ENCODE measurements at places on chromosomes 11 and 22.

- no peak for DNase-seq
These were observed 16.4 kb upstream of the MMP7 start for GRCh38 chr11:102546923-102547471.

GRCh38 chr11:76831686-76832310, 28.9 kb upstream of the ACER3 start:
- no peak for DNase-seq

DNA sequence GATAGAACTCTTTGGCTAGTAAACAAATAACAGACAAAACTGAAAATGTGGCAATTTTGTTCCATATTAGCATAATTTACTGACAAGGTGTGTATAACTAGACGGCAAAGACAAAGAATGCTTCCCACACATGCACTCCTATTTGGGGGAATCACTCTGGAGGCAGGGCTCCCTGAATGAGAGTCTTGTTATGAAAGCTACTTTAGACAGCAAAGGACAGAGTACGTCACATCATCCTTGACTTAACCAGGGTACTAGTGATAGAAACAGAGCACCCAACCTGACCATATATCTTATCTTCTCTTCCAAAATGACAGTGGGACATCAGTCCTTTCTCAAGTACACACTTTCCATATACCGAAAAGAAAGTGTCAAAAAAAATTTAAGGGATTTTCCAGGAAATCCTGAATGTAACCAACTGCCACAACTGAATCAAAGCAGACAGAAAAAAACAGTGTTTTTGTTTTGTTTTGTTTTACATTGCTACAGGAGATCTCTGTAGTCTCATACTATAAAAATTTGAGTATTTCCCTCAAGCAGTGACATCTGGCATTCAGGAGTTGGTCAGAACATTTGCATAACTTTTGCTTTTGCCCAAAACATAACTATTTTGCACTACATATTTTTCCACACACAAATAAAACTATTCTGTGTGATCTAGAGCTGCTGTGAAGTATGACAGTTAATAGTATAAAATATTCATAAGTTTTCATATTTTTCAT, 98.9 kb downstream of the ARHGAP20 start:
- DNase-seq, result no peak

- DNase-seq, result no peak
These were observed 6.2 kb downstream of the DUSP8 start for GRCh38 chr11:1565904-1566247.

GRCh38 chr11:96484361-96484760, 94.5 kb downstream of the JRKL start:
- DNase-seq, result no peak

GRCh38 chr11:85855341-85855656, at the start of gene CCDC83:
CCDC83 (plus strand) TSS chr11:85855383; CDS start chr11:85865124, 9,741 bp downstream.
- DNase-seq, result no peak

GRCh38 chr11:77211594-77212251, 83.7 kb downstream of the MYO7A start:
- DNase-seq, result no peak

DNA sequence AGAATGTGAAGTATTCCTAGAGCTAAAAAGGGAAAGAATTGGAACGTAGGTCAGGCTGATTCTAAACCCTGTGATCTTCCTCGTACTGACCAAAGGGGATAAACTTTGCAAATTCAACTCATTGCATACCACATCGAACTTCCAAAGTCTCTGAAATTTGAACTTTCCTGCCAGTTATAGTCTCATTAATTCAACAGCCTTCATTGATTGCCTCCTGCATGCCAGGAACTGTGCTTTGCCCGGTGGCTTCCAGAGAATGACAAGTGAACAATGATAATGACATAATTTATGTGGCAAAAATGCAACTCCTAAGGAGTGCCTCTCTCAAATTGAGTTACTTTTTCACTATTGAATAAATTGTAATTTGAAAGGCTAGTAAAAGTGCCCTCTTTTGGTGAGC, 107.7 kb upstream of the LDLRAD3 start:
- DNase-seq, result no peak

- DNase-seq, result no peak
These were observed 15.5 kb downstream of the NTM start for GRCh38 chr11:131385763-131386390.

GRCh38 chr11:19344661-19345518, 104.1 kb upstream of the E2F8 start:
- DNase-seq, result peak; percentile 90

GRCh38 chr11:88583251-88583650, 245.7 kb upstream of the CTSC start:
- no peak for DNase-seq

- DNase-seq, result no peak
These were observed 7.0 kb downstream of the KIRREL3 start for GRCh38 chr11:126993599-126993998.

DNA sequence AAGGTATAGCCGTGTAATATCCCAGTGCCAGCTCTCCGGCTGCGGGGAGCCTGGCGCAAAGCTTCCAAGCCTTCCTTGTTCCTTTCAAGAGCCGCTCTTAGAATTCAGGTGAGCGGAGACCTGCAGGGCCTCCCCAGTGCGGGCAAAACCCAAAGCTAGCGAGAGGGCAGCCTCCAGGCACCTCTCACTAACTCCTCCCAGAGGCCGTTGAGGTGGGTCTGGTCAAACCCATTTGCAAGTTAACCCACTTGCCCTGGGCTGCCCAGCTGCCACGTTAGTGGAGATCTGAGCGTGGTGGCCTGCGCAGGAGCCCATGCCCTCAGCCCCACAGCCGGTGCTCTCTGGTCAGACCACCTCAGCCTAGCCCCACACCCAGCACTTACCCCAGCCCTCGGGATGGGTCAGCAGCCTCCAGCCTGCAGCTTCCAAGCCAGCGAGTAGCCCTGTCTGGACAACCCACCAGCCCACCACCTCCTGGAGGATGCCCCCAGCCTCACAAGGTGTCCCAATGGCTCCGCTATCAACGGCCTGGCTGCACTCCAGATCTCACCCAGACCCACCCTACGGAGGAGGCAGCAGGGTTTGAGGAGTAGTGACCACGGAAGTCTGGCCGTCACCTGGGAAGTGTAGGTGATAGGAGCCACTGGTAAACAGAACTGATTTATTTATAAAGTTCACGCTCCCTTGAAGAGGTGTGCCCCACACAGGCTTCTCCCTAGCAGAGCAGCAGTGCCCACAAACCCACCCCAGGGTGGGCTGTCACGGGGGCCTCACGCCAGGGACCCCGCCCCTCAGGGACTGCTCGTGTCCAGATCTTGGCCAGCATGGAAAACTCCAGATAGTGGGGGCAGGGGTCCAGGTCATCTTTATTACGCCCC, 2.3 kb downstream of the ASCL2 start:
- DNase-seq, result no peak
